Inflammatory macrophage treated with lipopolysaccharide for 4 hours (primary cell): ENCODE measurements at places on chromosomes 7 and 10.

DNA sequence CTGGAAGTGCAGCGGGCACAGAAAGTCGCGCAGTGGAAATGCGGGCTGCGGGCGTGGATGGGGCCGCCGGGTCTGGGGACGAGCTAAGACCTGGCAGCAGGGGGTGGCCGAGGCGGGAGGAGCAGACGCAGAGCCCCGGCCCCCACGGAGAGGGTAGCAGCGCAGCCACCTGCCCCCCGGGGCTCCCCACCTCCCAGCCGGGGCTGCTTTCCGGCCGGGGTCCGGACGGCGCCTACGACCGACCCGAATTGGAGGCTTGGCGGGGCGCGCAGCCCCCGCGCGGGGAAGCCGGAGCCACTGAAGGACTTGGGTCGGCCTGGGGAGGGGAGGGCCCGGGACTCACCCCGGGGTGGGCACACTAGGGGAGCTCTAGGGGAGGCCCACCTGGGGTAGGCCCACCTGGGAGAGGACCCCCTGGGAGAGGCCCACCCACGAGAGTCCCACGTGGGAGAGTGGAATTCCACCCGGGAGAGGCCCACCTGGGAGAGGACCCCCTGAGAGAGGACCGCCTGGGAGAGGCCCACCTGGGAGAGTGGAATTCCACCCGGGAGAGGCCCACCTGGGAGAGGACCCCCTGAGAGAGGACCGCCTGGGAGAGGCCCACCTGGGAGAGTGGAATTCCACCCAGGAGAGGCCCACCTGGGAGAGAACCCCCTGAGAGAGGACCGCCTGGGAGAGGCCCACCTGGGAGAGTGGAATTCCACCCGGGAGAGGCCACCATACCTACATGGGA lies 854 bp upstream of the CFAP46 start:
- no peak for DNase-seq

DNA sequence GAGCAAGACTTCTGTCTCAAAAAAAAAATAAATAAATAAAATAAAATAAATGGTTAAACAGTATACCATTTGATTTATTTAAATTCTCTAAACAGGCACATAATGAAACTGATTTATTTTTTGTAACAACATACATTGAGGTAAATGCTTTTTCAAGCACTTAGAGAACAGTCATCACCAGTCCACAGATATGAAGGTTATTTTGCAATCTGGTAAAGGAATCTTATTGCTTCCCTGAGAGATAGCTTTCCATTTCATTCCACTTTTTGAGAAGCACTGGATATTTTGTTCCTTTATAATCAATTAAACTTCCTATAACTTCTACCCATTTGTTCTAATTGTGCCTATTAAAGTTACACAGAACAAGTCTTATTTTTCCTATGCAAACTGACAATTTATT lies 5.2 kb downstream of the CEP55 start:
- no peak for DNase-seq

GRCh38 chr10:90136731-90137316 lies 435.4 kb downstream of the KIF20B start:
- DNase-seq = no peak

- DNase-seq = no peak
Measured at GRCh38 chr7:87369216-87369615, 23.8 kb downstream of the CROT start.

GRCh38 chr10:31697271-31698180 lies 231.1 kb downstream of the ARHGAP12 start:
- peak; percentile 84 for DNase-seq

- DNase-seq = no peak
Measured at GRCh38 chr10:88661018-88661417, 3.2 kb upstream of the LIPF start.

- no peak for DNase-seq
Measured at GRCh38 chr10:96402417-96403305, 43.9 kb upstream of the OPALIN start.
